Stimulated activated memory B cell treated with anti-CD40 and anti-IgM and Interleukin-4, amounts not matched to agents 10 μg/mL and 1 μg/mL and 100 μg/mL, for 72 hours (primary cell): ENCODE measurements at places on chromosomes 7 and 10.

DNA sequence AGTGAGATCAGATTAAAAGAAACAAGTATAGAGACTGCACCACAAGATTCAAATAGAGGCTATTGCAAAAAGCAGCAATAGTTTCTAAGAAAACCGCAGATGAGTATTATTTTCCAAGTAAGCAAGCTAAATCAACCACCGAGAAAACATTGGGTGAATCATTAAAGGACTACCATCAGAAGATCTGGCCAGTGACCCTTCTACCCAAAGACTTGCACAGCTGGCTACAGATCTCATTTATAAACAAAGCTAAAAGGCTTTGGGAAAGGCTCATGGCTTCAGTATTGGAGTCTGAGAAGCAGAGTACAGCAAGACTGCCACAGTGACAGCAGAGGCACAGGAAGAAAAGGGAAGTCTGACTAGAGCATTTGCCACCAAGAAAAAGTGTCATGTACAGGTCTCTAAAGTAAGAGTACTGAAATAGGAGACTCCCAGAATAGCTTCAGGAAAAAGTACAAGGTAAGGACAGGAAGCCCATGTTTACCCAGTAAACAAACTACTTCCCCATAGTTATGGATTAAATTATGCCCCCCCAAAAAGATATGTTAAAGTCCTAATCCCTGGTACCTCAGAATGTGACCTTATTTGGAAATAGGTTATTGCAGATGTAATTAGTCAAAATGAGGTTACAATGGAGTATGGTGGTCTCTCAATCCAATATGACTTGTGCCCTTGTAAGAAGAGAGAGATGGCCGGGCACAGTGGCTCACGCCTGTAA lies 19.0 kb downstream of the STEAP1 start:
- peak; percentile 79 for ATAC-seq

GRCh38 chr7:74051629-74052410 lies 23.8 kb downstream of the ELN start:
- ATAC-seq = no peak

GRCh38 chr7:45028920-45029344 lies 28.9 kb downstream of the CCM2 start:
- ATAC-seq = no peak

GRCh38 chr10:32323051-32323450 lies 23.9 kb downstream of the EPC1 start:
- no peak for ATAC-seq

DNA sequence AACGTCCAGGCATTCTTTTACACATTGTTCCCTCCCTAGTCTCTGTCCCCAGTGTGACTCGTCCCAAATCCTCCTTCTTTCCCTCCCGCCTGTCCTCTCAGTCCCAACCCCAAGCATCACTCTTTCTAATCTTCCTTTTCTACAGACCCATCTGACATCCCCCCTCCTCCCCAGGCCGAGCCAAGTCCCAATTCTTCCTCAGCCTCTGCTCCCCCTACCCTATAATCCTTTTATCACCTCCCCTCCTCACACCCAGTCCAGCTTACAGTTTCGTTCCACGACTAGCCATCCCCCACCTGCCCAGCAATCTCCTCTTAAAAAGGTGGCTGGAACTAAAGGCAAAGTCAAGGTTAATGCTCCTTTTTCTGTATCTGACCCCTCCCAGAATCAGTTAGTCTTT lies 95.1 kb downstream of the MACC1 start:
- no peak for ATAC-seq

GRCh38 chr10:79129361-79129997 lies 60.7 kb downstream of the ZMIZ1 start:
- ATAC-seq = no peak

DNA sequence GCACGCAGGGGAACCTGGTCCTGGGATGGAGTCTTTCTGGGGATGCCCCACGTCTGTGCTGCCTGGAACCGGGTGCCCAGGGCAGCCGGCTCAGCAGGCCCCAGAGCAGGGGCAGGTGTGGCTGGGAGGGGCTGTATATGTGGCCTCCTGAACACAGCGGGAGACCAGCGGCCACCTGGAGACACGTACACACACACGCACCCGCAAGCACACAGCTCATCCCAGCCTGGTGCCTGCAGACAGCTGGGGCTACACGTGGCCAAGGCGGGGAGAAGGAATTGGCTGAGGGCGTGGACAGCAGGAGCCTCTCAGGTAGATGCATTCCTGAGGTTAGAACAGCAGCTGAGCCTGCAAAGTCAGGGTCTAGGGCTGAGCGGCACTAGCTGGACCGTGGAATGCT lies 14.0 kb downstream of the ADAM8 start:
- no peak for ATAC-seq

DNA sequence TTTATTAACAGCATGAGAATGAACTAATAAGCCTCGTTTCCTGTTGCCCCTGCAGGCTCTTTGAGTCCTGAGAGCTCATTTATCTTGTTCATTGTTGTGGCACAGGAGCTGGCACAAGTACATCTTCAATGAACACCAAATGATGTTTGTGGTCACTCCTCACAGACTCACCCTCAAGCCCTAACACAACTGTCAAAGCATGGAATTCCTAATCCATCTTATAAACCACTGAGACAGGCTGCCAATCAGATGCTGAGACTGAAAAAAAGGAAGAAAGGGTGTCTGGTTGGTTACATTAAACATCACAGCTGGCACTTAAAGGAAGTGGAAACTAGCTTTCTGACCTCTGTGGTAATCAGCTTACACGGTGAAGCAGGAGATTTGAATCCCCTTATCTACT lies 7.7 kb upstream of the CCDC172 start:
- peak; percentile 27 for ATAC-seq

DNA sequence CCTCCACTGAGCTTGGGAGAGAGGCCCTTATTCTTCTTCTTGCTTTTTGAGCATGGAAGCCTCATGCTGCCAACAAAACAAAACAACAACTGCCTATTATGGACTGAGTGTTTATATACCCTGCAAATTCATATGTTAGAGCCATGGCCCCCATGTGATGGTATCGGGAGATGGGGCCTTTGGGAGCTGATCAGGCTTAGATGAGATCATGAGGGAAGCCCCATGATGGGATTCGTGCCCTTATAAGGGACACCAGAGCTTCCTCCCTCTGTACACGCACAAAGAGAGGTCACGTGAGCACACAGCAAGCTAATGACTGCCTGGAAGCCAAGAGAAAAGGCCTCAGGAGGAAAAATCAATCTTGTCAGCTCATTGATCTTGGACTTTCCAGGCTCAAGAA lies 235.0 kb downstream of the FANK1 start:
- ATAC-seq = no peak

- ATAC-seq = no peak
Measured at GRCh38 chr7:150855046-150855445, 2.7 kb downstream of the AOC1 start.

GRCh38 chr7:101121991-101122932 lies 4.6 kb upstream of the SERPINE1 start:
- no peak for ATAC-seq

- ATAC-seq = no peak
Measured at GRCh38 chr7:30917216-30917893, 5.7 kb downstream of the AQP1 start.

DNA sequence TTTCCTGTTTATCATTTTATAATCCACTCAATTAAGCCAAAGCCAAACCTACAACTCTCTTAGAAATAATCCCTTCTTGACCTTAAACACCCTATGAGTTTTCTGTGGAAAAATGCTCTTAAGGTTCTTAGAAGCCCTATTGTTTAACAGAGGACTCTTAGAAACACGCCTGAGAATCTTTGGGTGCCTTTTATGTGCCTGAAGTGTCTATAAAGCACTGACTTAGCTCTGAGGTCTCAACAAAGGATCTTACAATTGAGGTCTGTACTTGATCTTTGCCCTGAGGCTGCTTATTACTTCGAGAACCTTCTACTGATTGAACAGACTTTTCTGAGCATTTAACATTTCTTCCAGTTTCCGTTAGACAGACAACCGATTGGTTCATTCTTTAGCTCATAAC lies 353.3 kb upstream of the SORCS1 start:
- ATAC-seq = no peak

- no peak for ATAC-seq
Measured at GRCh38 chr10:42943025-42943818, 133.6 kb upstream of the RET start.

GRCh38 chr10:78756604-78757343 lies 312.0 kb upstream of the ZMIZ1 start:
- ATAC-seq = no peak

DNA sequence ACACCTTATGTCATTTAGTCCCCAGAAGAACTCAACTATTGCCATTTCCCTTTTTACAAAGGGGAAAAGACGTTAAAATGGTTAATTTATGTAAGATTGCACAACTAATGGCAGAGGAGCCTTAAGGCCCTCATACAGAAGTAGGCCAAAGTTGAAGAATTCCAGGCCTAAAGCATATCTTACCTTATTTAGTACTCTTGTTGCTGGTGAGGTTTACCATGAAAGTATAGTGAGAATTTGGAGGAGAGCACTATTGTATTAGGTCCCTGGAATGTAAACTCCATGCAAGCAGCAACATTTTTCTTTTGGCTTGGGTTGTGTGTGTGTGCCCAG lies 731 bp upstream of the CRPPA start:
- ATAC-seq = no peak

DNA sequence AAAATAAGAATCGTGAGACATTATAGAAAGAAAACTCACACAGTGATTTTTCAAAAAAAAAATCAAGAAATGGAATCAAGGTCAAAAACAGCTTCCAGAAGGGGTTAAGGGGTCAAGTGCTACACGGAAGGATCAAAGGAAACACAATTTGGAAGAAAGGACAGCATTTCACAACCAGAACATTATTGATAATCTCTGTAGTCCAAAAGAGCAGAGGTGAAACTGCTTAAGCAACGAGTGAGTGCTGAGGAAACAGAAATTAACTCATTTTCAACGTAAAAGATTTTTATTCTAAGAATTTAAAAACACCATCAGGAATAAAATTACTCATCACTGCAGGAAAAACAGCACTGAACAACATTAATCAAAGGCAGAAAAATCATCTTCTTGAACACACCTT lies 23.5 kb downstream of the MINDY3 start:
- ATAC-seq = no peak

- no peak for ATAC-seq
Measured at GRCh38 chr7:112833082-112833481, 42.9 kb upstream of the TMEM168 start.

DNA sequence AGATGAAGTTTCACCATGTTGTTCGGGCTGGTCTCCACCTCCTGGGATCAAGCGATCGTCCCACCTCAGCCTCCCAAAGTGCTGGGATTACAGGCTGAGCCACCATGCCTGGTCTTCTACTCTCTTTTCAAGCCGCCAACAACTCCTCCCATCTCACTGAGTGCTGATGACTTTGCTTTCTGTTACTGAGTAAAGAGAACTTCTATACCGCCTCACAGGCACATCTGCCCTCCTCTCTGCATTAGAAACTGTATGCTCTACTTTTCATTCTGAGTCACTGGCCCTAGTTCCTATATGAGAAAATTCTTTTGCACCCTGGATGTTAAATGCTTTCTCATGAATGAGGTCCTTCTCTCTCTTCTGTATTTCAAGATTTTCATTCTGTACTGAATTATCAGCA lies 2.2 kb upstream of the ZNF239 start:
- no peak for ATAC-seq

- no peak for ATAC-seq
Measured at GRCh38 chr7:115505136-115505535, 525.4 kb downstream of the TFEC start.

GRCh38 chr10:61112771-61113170 lies 168.8 kb upstream of the RHOBTB1 start:
- ATAC-seq = no peak

DNA sequence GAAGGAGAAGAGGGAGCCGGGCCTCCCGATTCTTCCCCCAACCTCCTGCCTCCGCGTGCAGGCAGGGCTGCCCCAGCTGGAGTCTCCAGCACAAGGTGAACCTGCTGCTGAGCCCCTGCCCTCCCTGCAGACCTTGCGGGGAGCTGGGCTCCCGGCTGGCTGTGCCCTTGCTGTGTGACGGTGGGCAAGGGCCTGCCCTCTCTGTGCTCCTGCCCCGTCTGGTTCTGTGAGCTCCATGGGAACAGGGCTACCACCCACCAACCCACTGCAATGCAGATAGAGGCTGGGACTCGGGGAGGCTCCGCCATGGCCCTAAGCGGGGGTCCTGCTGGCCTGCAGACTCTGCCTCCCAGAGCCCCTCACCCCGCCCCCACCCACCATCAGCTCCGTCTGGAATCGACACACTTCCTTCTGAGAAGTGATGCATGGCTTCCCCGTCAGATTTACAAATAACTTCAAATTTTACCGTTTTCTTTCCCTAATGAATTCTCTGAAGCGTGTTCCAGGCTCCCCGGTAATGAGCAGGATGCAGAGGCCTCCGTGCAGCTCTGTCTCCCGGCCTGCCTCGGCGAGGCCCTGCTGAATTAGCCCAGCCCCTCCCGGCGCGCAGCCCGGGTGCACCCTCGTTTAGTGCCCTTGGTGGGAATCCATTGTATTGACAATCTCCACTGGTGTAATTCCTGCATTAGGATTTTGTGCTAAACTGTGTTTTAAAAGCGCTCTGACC lies 111.0 kb downstream of the MICALL2 start:
- ATAC-seq = no peak

DNA sequence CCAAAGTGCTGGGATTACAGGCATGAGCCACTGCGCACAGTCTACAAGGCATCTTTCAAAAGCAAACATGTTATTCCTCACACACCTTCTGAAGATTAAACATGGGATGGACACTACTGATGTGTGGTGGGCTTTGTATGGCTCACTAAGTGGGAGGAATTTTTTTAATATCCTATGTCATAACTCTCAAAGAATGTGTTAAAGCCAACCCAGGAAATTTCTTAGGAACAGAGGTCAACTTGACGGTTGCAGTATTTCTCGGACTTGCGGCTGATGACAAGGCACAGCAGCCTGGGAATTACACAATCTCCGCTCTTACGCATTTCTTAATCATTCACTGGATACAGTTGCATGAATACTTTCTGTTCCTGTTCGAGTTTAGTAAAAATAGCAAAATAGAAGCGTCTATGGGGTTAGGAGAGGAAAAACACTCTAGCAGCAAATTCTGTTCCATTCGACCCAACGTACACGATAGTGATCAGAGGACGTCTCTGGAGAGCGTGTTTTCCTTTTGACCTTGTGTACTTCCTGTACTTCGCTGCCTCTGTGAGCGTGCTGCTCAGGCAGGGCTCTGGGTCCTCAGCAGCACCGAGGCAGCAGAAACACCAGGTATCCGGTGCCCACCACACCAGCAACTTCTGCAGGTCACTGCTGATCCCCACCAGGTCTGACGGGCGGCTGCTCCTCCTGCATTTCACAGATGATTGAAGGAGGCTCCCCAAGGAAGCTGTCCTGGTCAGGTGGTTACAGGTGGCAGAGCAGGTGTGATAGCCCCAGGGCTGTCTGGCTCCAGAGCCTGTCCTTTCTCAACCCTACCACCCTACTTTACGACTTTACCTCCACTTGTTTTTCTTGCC lies 26.4 kb upstream of the SRGN start:
- ATAC-seq = peak; percentile 79

DNA sequence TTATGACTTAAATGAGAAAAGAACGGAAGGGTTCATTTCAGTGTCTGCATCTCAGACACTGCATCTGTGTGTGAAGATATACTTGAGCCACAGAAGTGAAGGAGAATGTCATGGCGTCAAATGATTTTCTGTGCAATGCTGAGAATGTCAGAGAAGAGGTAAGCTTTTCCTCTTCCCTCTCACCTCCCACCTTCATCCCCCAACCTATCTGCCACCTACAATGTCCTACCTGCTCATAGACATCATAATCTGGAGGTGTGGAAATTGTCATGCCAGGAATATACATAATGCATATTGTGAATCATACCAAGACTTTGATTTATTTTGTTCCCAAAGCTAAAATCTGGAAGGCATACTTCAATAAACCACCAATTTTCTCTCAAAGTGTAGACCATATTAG lies 53.7 kb downstream of the CTTNBP2 start:
- ATAC-seq = peak; percentile 48

GRCh38 chr7:6628045-6628444 lies 9.1 kb upstream of the ZNF316 start:
- ATAC-seq = no peak
